Muscle of back (tissue), 13 donors: ENCODE measurements at places on chromosomes 16 and 17. TPM values are rescaled to one million over a fixed set of nuclear protein-coding genes. Genes with fewer than 3 reads are reported as not detected.

GRCh38 chr16:56919099-56919800 is 12.7 kb upstream of the HERPUD1 start:
- no peak for DNase-seq

DNA sequence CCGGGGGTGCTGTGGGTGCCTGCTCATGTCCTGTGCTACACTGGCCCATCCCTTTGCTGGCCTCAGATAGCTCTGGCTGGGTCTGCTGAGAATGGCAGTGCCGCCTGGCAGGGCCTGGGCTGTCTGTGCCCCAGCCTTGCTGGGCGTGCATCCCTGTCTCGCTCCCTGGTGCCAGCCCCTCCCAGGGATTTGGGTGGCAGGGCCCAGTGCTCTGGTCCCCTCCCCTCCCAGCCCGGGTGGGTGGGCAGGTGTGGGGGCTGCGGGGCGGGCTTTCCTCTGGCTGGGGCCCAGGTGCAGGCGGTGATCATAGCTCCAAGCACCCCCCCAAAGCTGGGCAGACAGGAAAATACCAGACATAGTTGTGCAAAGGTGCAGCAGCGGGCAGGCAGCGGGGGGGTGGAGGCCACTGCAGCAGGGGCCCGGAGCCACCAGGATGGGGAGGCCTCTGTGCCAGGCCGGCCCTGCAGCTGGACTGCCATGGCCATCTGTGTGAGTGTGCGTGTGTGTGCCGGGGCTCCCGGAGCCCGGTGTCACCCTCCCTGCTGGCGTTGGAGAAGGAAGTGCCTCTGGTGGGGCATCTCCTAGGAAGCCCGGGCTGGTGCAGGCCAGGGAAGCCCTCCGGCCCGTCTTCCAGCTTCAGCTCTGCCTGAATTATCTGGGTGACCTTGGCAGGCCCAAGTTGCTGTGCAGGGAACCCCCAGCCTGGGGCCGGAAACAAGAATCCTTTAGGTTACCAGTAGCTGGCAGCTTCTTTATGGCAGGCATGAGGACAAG is 7.4 kb downstream of the GLIS2 start:
- DNase-seq, result peak; percentile 43

GRCh38 chr16:81748476-81749198 is 30.5 kb upstream of the PLCG2 start:
- DNase-seq, result no peak

DNA sequence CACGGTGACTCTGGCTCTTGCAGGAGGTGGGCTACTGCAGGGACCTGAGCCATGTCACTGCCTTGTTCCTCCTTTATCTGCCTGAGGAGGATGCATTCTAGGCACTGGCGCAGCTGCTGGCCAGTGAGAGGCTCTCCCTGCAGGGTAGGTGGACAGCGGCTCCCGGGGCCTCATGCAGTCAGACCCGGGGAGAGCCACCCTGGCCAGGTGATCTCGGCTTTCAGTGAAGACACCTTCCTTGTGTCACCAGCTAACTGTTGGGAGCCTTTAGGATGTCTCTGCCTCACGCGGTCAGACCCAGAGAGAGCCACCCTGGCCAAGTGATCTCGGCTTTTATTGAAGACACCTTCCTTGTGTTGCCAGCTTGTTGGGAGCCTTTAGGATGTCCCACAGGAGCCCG is 31.7 kb upstream of the KSR1 start:
- no peak for DNase-seq

The ADAM11 gene
- 1.4 TPM for polyA plus RNA-seq

The TPSB2 gene
- 1.3 TPM for polyA plus RNA-seq

The OR2C1 gene
- polyA plus RNA-seq, result 0.24 TPM

DNA sequence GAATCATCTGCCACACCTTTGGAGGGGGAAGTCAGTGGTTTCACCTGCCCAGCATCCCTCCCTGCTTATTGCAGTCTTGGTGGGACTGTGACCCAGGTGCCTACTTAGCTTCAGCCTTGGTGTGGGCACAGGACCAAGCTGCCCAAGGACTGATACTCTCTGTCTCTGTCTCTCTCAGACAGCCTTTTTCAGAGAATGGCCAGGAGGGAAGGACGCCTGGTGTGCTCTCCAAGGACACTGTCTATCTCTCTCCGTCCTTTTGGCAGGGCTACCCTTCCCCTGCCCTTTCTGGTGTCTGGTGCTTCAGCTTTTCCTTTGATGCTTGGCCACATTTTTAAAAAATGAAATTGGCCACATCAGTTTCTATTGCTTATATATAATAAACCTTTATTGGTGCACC is 19.6 kb downstream of the PIK3R6 start:
- DNase-seq, result no peak

The AANAT gene
- polyA plus RNA-seq, result not detected

DNA sequence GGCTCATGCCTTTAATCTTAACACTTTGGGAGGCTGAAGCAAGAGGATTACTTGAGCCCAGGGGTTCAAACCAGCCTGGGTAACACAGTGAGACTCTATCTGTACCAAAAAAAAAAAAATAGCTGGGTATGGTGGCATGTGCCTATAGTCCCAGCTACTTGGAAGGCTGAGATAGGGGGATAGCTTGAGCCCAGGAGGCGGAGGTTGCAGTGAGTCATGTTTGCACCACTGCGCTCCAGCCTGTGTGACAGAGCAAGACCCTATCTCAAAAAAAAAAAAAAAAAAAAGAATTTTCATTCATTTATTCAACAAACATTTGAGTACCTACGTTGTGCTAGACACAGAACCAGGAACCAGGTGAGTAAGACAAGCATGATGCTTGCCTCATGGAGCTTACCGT is 73.6 kb upstream of the MRTFB start:
- DNase-seq, result no peak

DNA sequence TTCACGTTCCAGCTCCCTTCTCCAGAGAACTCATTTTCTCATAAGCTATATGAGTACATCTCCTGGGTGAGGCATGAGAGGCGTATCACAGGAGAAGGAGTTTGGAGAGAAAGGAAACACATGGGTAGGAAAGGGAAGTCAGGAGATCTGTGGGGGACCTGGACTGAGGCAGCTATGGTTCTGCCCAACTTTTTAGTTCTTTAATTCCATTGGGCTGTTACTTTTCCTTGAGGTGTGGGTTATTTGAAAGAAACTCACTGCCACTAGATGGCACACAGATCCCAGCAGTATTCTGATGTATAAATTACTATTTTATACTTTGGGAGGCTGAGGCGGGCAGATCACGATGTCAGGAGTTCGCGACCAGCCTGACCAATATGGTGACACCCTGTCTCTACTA is 63.6 kb downstream of the NUP93 start:
- DNase-seq, result no peak

DNA sequence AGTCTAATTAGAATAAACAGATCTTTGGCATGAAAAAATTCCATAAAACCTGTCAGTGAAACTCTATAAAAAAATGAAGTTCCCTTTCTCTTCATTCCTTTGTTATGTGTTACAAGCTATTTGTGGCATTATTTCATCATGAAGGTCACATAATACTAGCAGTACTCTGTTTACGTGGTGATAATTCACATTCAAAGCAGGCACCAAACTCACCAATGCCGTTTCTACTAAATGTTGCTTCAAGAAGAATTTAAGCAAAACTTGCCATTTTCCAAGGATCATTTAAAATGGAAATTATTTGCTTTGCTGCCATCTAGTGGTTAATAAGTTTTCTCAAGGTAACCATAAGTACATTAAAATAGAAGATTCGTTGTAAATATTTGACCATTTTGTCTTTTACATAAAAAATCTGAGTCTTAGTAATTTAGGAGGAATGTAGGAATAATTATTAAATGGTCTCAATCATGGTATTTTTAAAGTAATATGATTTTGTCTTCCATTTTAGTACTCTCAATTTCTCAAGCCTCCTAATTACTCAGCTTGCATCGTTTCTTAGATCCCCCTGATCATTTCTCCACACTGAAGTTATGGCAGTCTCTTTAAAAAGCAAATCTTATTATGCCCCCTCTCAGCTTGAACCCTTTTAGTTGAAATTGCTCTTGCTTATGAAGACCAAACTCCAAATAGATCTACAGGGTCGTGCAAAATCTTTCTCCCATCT is 80.8 kb downstream of the OMG start:
- peak; percentile 53 for DNase-seq
